Activated naive CD4-positive, alpha-beta T cell treated with Interleukin-2 at 50 U/mL for 16 hours (primary cell): ENCODE measurements at places on chromosomes 6 and 20.

- DNase-seq = no peak
Measured at GRCh38 chr6:2839195-2839981, 2.3 kb downstream of the SERPINB1 start.

- no peak for DNase-seq
Measured at GRCh38 chr6:63066055-63066704, 145.1 kb upstream of the FKBP1C start.

GRCh38 chr6:18503593-18504231 is 116.6 kb downstream of the RNF144B start:
- DNase-seq = peak; percentile 4

- no peak for DNase-seq
Measured at GRCh38 chr6:10643201-10643651, 51.2 kb downstream of the C6orf52 start.

GRCh38 chr20:54345821-54346220 is 129.6 kb upstream of the DOK5 start:
- DNase-seq = no peak

GRCh38 chr20:58742668-58743566 is 50.3 kb downstream of the NPEPL1 start:
- DNase-seq = no peak

DNA sequence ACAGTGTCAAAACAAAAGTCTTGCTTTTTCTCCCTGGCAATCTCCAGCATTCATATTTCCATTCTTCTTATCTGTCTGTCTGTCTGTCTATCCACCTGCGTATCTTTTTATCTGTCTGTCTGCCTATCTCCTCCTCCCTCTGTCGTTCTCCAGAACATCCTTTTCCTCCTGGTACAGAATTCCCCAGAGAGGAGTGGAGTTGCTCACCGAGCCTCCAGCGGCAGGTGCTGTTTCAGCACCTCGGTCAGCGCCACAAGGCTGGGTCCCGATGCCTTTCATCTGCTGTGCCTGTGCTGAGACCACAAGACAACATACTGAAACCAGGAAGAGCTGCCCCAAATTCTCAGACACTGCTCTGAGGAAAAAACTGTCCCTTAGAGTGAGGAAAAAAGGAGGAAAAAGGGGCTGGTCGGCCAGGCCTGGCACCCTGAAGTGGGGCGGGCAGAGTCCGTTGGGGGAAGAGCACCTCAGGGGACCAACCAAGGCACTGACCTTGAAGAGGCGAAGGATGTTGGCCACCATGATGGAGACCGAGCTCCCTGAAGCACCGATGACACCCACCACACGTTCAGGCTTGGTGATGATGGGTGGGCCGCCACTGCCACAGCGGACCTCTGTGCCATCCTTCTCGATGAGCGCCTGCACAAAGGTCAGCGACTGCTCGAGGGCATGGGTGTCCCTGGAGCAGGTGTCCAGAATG is 13.3 kb downstream of the GRM4 start:
- peak; percentile 19 for DNase-seq

- DNase-seq = no peak
Measured at GRCh38 chr6:14640631-14641030, 523.1 kb downstream of the CD83 start.

- no peak for DNase-seq
Measured at GRCh38 chr6:64732888-64733287, 974.1 kb downstream of the EYS start.
